ENCODE measurements at places on chromosomes 6 and 20.

DNA sequence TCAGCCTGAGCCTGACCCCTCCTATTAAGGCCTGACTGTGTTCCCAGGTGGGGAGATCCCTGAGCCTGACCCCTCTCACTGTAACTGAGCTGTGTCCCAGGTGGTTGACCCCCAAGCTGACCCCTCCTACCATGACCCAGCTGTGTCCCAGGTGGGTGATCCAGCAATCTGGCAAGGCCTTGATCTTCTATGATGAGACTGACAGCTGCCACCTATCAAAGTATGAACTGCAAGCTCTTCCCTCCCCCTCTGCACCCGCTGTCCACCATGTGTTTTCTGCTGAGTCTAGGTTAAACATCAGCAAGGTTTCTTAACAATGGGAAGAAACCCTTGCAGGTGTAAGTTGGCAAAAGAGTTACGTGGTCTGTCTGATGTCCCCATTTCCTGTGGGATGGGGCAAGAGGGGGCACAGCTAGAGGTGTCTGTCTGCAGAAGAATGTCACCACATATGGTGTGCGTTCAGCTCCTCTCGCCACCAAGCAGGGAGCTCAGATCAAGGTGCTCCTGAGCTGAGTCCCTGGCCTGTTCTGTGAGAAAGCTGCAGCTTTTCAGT lies 5.9 kb downstream of the PXDC1 start:
- DNase-seq = no peak

GRCh38 chr20:44959082-44959637 lies 1.0 kb downstream of the TOMM34 start:
- DNase-seq = no peak

DNA sequence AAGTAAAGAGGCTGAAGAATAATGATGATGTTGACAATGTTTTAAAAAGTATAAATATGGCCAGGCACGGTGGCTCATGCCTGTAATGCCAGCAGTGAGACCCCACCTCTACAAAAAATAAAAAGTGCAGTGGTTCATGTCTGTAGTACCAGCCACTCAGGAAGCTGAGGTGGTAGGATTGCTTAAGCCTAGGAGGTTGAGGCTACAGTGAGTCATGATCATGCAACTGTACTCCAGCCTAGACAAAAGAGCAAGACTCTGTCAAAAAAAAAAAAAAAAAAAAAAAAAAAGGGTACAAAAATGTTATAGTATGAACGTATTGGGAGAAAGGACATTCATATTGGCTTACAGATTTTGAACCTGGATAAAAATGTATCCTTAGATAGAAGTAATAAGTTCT lies 543.1 kb upstream of the IRAK1BP1 start:
- no peak for DNase-seq

GRCh38 chr20:815914-816606 lies 17.5 kb upstream of the FAM110A start:
- DNase-seq = peak; percentile 24

- DNase-seq = no peak
Observed at GRCh38 chr6:121436960-121437850, 1.8 kb downstream of the GJA1 start.

DNA sequence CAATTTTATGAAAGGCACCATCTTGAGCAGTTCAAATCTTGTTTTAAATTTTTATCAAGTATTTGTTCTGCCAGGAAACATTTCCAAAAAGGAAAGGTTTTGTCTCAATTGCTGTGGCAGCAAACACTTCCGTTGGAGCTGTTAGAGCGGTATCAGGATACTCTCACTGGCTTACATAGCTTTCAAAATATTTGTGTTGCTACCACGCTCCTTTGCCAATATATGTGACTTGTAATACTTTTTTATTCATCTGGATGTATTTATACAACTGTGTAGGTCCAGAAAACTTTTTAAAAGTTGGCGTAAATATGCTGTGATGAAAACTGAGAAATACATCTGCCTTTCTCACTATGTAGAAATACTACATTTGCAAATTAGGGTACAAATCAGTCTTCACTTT lies 37.8 kb upstream of the NHSL1 start:
- DNase-seq = no peak

- DNase-seq = no peak
Observed at GRCh38 chr6:132391391-132392269, 9.6 kb downstream of the MOXD1 start.

- DNase-seq = no peak
Observed at GRCh38 chr6:170100046-170100445, 190.8 kb downstream of the DLL1 start.

GRCh38 chr6:35128042-35128441 lies 13.1 kb downstream of the TCP11 start:
- DNase-seq = no peak

DNA sequence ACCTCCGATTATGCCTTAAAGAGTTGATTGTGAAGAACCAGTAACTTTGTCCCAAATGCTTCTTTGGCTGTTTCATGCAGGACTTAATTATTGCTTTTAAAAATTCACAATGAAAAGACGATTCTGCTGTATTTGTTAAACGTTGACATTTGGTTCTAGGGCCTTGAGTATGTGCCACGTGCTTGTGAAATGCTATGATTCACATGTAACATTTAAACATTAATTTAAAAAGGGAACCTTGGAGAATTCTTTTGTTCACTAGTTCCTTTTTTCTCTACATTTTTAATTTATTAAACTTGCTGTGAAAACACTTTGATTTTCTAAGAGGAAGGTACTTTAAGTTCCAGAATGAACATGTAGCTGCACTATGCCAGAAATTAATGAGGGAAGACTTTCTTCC lies 9.5 kb downstream of the GZF1 start:
- no peak for DNase-seq

DNA sequence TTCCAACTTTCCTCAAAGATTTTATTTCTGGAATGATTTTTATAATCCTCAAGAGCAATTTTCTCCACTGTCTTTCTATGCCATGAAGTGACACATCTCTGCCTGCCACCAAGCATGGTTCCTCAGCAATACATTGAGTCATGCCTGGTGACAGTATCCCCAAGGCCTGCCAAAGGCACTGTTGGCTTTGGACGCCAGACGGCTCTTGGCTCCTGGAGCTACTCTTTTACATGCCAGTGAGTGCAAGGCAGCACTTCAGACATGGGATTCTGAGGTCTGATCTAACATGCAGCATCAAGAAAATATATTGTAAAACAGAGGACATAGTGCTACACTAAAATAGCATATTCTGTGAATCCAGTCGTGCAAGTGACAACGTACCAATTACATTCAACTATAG lies 20.1 kb upstream of the PLEKHG1 start:
- no peak for DNase-seq

GRCh38 chr6:15608396-15608795 lies 54.4 kb downstream of the DTNBP1 start:
- DNase-seq = no peak

DNA sequence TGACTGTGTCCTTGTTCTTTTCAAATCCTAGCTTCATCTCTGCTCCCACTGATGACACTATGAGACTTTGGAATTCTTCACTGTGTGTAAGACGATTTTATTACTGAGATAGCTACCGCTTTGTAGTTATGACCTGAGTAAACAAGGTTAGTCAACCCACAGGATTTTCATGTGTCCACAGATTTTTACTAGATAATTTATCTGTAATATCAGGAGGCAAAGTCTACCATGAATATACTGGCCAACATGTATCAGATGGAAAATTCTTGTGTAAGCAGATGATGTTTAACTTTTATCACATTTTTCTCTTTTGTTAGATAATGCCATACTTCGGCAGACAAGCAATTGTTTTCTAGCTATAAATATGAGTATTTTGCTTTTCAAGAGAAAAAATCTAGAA lies 119.8 kb downstream of the SGK1 start:
- no peak for DNase-seq

DNA sequence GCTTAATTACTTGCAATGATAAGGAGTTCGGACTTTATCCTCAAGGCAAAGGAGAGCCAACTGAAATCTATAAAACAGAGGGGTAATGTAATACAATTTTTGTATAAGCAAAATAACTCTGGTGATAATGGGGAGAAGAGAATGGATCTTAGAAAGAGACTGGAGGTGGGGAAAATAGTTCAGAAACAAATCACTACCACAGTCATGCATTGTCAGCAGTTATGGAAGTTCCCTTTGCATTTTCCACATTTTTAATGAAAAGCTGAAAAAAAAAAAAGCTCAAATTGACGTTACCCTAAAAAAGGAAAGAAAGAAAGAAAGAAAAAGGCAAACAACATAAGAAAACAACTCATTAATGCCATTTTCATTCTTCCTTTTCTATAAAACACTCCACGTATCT lies 337.6 kb upstream of the HSF2 start:
- no peak for DNase-seq

DNA sequence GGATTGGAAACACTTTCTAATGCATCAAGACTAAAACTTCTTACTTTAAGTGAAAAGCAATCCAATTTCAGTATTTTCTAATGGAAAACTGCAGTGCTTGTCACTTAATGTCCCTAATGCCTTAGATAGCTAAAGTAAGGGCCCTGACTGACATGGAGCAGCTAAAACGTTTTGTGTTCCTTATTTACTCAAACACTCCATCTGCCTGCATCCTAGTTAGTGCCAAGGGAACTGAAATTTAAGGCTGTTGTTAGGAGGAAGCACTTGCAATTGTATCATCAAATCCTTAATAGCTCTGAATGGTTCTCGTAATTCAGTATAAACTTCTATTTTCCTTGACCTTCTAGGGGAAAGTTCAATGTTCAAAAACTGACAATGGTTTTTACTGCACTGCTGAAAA lies 127.4 kb downstream of the GJA10 start:
- DNase-seq = no peak

- DNase-seq = no peak
Observed at GRCh38 chr20:35462351-35462750, 7.0 kb downstream of the CEP250 start.

GRCh38 chr6:119328254-119328653 lies 21.3 kb downstream of the MAN1A1 start:
- no peak for DNase-seq

DNA sequence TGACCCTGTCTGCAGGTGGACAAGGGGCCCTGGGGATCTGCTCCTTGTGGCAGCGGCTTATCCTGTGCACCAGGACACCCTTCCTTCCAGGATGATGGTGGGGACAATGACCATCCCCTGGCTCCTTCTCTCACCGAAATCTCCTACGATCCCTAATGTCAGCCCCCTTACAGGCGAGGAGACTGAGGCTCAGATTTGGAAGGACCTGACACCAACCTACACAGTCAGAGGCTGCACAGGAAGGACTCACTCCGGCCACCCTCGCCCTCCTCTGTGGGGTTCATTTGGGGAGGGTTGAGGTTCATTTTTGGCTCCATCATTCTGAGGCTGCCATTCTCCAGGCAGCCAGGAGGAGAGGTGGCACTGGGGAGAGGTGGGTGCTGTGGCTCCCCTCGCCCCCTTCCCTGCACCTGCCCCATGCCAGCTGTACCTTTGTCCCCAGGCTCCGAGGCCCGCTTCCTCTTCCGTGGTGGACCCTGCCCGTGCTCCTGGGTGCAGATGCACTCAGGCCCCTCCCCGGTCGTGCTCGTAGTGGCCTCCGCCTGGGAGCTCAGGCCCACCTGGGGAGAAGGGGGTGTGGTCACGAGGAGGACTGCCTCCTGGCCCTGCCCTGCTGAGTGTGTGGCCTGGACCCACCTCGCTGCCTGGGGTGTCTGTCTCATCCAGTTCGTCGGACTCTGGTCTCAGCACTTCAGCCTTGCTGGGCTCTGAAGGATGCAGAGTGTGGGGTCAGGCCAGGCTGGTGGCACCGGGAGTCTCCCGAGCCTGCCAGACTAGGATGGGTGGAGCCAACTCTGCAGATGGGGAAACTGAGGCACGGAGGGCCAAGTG lies 5.3 kb upstream of the CABLES2 start:
- no peak for DNase-seq

DNA sequence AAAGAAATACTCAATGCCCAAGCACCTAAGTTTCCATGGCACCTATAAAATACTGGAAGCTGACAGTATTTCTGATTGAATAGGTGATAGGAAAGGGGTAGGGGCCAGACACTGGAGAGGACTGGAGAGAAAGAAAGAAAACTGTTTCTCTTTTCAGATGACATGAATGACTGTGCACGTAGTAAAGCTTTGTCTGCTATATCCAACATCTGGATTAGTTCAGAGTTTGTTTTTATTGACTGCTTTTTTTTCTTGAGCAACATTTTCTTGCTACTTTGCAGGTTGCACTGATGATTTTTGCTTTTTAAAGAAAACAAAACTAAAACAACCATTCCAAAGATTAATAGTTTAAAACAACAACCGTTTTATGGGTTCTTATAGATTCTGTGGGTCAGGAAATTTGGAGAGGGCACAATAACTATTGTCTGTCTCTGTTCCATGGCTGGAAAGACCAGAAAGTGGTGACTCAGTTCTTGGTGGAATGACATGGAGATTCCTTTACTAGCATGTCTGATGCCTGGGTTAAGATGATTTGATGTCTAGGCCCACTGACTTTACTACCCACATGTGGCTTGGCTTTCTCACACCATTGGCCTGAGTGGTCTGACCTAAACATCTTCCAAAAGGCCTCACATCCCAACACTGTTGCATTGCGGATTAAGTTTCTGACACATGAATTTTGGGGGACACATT lies 12.2 kb upstream of the LRP11 start:
- no peak for DNase-seq

DNA sequence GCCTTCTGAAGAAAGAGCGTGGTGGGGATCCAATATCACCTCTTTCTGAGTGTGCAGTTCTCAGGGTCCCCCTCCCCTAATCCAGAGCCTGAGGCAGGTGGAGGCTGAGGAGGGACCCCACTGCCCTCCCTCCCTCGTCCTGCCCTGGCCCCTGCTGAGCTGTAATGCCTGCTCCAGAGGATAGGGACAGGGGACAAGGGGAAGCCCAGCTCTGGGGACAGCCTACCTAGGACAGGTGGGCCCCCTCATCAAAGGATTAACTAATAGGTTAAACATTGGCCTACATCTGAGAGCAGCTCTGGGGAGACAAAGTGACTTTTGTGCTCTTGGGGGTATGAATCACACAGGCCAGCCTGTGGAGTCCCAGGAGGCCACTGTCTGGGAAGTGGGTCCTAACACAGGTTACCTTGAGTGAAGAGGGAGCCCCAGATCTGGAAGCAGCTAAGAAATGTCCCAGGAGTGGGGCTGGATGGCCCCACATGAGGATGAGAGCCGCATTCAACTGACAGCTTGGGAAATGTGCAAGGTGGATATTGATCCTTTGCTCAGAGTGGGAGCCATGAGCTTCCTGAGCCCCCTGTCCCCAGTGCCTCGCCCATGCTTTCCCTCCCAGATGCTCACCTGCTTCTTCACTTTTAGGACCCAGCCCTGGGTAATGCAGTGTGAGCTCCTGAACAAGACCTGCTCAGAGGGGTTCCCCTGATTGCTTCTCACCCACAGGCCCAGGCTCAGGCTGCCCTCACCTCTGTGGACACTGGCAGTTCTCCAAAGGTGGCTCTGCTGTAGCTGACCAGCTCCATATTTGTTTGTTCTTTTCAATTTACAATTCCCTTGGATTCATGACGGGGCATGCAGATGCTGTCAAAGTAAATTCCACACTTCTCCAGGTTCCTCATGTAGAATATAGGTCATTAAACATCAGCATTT lies 17.8 kb upstream of the CST9L start:
- DNase-seq = no peak

GRCh38 chr6:150349546-150349945 lies 19.3 kb upstream of the IYD start:
- DNase-seq = no peak
